Astrocyte of the hippocampus (primary cell): ENCODE measurements at places on chromosomes 4 and X.
A peak's percentile ranks its signal among the peaks of the same experiment; 100 is the strongest.

GRCh38 chr4:77802402-77802801 lies 16.8 kb downstream of the CNOT6L start:
- DNase-seq = no peak

- DNase-seq = no peak
Measured at GRCh38 chrX:42093756-42094155, 170.4 kb upstream of the CASK start.

DNA sequence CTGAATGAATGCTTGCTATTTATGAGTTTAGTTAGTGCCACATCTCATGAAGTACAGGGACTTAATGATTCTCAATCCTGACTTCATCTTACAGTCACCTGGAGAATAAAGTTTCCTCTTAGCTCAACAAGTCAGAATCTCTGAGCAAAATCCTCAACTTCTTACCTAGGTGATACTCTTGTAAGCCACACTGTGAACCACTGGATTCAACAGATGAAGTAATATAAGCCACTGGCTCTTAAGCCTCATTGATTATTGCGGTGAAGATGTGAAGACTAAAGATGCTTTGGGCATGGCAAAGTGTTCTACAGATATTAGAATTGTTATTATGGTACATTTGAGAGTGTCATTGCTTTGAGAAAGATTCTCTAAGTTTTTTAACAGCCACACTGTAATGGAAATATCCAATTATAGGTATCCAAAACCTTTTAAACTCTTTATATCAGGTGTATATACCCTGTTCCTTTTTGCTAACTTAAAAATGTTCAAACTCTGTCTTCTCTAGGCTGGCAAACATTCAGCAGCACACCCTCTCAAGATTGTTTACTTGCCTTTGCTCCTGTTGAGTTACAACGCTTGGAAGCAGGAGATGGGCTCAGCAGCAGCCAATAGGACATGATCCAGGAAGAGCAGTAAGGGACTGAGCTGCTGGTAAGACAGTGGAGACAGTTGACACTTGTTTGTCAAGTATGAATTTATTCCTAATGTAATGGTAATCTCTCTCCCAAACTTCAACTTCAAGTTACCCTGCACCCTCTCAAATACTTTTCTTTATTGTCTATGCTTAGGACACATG lies 43.4 kb downstream of the TET2 start:
- DNase-seq = no peak

GRCh38 chr4:10162341-10163000 lies 45.9 kb upstream of the WDR1 start:
- no peak for DNase-seq

DNA sequence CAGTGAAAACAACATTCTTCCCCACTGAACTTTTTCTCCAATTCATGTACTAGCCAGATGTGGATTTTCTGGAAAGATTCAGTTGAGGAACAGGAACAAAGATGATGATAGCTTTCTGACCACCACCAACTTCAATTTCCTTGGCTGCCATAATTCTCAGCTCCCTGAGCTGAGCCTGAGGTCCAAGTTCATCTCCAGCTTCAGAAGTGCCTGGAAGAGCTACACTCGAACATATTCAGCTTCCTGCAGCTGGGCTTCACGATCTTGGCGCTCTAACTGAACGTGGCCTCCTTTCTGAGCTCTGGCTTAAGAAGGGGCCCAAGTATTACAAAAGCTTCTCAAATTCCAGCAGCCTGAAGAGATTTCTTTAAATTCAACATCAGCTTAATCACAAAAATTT lies 83.9 kb downstream of the QDPR start:
- DNase-seq = no peak

DNA sequence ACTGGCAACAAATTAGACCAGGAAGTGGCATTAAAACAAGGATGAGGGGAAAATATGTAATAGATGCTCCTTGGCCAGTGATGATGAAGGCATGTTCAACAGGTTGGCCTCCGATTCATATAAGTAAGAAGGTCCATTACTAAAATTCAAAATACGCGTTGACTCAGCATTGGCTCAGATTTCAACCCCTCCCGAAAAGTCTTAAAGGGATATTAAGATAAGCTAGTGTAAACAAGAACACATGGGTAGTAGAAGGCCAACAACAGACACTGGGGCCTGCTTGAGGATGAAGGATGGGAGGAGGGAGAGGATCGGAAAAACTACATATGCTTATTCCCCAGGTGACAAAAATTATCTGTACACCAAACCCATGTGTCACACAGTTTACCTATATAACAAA lies 19.1 kb upstream of the LAP3 start:
- DNase-seq = no peak

DNA sequence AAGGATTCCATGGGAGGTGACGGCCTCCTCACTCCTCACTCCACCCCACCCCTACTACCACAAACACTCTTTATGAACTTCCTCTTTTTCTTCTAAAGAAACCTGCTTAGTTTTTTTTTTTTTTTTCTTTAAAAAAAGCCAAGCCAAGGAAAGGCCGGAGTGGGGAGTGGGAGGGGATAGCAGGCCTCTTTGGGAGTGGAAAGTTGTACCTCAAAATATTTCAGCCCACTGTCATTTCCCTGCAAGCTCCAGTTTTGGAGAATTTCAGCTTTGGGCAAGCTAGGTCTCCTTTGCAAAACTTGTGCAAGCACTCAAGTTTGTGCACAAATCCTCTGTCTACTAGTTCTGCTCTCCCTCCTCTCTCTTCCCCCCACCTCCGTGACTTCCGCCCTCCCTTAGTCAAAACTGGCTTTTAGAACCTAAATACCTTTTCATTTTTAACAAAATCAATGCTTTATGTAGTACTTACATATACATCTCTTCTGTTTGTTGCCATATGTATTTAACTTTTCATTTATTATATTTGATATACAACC lies 512 bp upstream of the ANTXR2 start:
- no peak for DNase-seq

GRCh38 chr4:97900229-97900628 lies 243.0 kb downstream of the STPG2 start:
- no peak for DNase-seq

- DNase-seq = no peak
Measured at GRCh38 chr4:183299464-183299863, 20.6 kb downstream of the CLDN22 start.

DNA sequence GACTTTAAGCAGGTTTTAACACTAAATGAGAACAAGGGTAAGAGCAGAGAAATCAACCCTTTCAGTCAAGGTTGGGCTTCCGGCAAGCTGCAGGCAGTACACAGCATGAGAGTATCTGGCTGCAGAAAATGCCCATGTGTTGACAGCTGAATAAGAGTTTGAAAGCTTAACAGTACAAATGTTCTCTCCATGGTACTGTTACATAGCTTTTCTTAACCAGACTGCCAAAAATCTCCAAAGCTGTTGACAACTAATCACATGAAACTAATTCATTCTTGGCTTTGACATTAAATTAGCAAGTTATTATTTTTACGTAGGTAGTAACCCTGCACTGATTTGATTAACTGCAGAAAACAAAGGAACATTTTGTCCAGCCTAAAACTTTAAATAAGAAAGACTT lies 153.5 kb downstream of the SLC10A7 start:
- peak; percentile 39 for DNase-seq

DNA sequence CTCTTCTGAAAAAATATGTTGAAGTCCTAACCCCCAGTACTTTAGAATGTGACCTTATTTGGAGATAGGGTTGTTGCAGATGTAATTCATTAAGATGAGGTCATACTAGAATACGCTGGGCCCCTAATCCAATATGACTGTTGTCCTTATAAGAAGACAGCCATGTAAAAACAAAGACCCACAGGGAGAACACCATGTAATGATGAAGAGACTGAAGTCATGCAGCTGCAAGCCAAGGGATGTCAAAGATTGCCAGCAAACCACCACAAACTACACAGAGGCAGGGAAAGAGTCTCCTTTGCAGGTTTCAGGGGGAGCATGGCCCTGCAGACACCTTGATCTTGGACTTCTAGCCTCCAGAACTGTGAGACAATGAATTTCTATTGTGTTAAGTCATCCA lies 37.4 kb downstream of the CXorf58 start:
- no peak for DNase-seq

DNA sequence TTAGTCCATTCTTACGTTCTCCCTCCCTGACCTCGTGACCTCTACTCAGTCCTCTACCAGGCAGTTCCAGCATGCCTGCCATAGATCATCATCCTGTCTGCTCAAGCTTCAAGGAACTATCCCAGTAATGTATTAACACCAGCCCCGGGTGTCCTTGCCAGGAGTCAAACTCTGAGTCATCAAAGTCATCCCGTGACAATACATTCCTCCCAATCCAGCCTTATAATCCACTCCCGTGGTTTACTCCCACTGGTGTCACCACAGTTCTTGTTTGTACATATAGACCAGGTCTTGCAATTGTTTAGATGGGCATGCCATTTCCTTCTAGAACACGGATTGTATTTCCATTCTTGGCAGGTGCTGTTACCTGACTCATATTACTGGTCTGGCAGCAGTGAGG lies 68.7 kb upstream of the TAB3 start:
- peak; percentile 62 for DNase-seq

DNA sequence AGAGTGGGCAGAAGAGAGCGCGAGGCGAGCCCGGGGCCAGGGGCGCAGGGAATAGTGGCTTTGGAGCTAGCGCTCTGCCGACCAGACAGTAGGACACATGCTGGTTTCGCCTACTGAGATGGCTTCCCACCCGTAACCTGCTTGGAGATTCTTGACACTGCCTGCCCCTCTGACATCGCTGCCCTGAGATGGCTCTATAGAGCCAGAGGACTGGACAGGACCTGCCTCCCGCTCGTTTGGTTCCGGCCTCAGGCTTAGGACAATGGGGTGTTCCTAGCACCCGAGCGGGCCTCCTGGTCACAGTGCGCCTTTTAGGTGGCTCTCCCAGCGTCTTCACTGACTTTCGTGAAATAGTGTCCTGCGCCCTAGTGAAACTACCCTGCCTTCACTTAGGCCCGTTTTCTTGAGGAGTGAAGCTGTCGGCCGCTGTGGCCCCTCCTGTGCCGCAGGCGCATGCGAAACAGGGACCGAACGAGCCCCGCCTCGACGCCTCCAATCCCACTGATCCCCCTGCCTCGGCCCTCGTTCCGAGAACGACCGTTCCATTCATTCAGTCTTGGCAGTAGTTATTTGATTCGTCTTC lies 608 bp downstream of the TAF1 start:
- peak; percentile 52 for DNase-seq

DNA sequence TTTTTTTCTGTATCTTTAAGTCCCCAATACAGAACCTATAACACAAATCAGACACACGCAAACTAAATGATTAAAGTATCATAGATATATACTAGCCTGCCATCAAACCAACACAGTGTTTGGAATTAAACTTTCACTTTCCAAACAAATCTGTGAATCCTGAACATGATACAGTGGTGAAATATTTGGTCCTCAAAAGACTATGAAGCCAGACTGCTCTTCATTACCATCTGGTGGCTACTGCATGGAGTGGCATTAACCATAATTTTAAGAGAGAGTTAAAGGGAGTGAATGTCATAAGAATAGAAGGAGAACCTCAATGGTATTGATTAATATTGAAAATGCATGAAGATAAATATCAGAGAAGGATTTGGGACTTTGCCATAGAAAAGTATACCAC lies 9.2 kb upstream of the GABRA4 start:
- peak; percentile 26 for DNase-seq

- DNase-seq = no peak
Measured at GRCh38 chr4:124431653-124432192, 280.8 kb downstream of the ANKRD50 start.

GRCh38 chr4:6692806-6693205 lies 872 bp upstream of the S100P start:
- DNase-seq = no peak

GRCh38 chr4:21507439-21507838 lies 441.1 kb downstream of the KCNIP4 start:
- DNase-seq = peak; percentile 11

GRCh38 chr4:113665036-113665435 lies 96.5 kb downstream of the CAMK2D start:
- no peak for DNase-seq

GRCh38 chrX:2390754-2391153 lies 110.0 kb downstream of the DHRSX start:
- DNase-seq = no peak

- peak; percentile 82 for DNase-seq
Measured at GRCh38 chr4:30720021-30720660, at the start of gene PCDH7. Gene PCDH7 (plus strand): TSS chr4:30720369. CDS start chr4:30721423, 1,054 bp downstream.

GRCh38 chr4:181688432-181688831 lies 554.8 kb upstream of the TENM3 start:
- peak; percentile 66 for DNase-seq

GRCh38 chr4:2299794-2300193 lies 37.9 kb upstream of the MXD4 start:
- DNase-seq = no peak

GRCh38 chr4:25911356-25911755 lies 2.7 kb upstream of the SMIM20 start:
- no peak for DNase-seq

GRCh38 chr4:98606894-98607293 lies 51.5 kb downstream of the TSPAN5 start:
- DNase-seq = no peak

- no peak for DNase-seq
Measured at GRCh38 chrX:1224954-1225353, 12.5 kb upstream of the CRLF2 start.

DNA sequence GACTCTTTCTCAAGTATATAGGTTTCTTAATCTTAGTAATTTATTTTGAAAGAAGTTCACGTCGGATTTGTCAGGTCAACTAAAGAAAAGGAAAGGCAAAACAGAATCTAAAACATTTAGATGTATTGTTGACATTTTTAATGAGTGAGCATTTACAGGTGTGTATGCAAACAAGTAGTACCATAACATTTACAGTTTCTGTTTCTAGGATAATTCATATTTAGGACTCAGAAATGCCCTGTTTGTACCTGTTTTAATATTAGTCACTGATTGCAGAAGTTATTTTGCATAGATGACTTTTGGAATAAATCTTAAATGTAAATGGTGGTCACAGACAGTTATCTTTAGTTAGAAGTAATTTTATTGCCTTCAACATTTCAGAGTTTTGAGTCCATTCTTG lies 151.3 kb upstream of the NUDT6 start:
- DNase-seq = no peak

- DNase-seq = no peak
Measured at GRCh38 chr4:119980456-119980855, 86.2 kb downstream of the MAD2L1 start.

GRCh38 chr4:7530932-7531639 lies 96.4 kb upstream of the PSAPL1 start:
- peak; percentile 11 for DNase-seq

GRCh38 chr4:42404001-42404400 lies 6.7 kb downstream of the SHISA3 start:
- no peak for DNase-seq
